ENCODE measurements at places on chromosomes 7 and 10. TPM values are rescaled to one million over a fixed set of nuclear protein-coding genes. Genes with fewer than 3 reads are reported as not detected.

Gene HPSE2
- not detected for total RNA-seq

Gene CAV2
- total RNA-seq = not detected

Gene KLF14
- total RNA-seq = not detected

Gene NRCAM
- total RNA-seq = 13.2 TPM

Gene NOS3
- 1.4 TPM for total RNA-seq

Gene SPAM1
- not detected for total RNA-seq

Gene TRPV5
- not detected for total RNA-seq

Gene PNLIPRP3
- total RNA-seq = not detected

Gene HOXA4
- 0.36 TPM for total RNA-seq

Gene OR13A1
- not detected for total RNA-seq

Gene FAM25C
- not detected for total RNA-seq

Data from CD8-positive, alpha-beta T cell (primary cell).